ENCODE measurements at places on chromosomes 6 and 20. TPM values are rescaled to one million over a fixed set of nuclear protein-coding genes. Genes with fewer than 3 reads are reported as not detected.

DNA sequence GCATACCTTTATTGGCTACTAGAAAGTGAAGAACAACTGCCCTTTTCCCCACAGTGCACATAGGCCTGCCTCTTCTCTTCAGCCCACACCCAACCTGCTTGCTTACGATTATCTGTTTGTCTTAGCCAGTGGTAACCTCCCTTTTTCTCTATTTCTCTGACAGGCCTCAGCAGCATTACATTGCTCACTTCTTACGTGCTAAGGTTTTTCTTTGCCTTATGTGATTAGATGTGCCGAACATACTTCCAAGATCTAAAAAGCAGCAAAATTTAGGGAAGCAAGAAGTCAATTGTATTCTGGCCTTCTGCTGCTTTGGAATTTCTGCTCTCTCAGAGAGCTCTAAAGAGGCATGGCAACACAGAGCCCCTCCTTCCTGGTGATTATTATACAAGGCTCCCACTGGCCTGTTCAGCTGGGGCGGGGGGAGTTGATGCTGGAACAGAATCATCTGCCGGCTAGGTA lies 7.0 kb downstream of the B4GALT5 start:
- no peak for DNase-seq

- no peak for DNase-seq
Observed at GRCh38 chr6:105051941-105052471, 95.1 kb downstream of the LIN28B start.

GRCh38 chr20:1431158-1431557 lies 35.5 kb downstream of the NSFL1C start:
- no peak for DNase-seq

DNA sequence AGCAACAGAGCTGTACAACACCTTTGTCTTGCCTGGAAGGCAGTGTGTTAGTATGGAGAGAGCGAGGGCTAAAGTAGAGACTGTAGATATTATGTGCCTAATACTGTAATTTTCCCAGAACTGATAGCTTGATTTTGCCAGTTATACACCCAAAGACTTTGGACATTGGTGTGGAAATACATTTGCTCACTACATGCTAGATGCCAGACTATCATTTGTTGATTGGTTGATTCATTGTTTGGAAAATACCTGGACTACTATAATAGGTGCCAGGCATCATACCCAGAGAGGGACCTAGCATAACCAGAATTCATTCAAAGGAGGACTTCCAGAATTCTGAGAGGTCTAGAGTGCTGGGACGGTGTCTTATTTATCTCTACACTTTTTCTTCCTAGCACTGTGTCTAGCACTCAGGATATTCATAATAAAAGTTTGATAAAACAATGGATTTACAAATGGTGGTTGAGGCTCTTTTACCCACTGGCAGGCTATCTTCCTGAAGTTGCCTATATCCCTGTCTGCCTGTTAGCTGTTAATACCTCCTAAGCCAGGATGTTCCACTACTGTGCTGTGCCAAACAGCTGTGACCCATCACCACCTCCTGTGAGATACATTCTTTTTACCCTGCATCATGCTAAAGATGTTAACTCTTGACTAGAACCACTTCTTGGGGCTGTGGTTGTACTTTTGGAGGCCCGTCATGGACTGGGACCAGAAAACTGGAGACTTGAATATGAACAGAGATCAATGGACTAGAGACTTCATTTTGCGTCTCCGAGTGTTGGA lies 72.2 kb upstream of the FUCA2 start:
- no peak for DNase-seq

GRCh38 chr6:104990085-104990484 lies 33.2 kb downstream of the LIN28B start:
- DNase-seq = no peak

GRCh38 chr6:12105271-12105670 lies 93.2 kb downstream of the HIVEP1 start:
- no peak for DNase-seq

GRCh38 chr6:38509713-38510112 lies 130.0 kb downstream of the BTBD9 start:
- no peak for DNase-seq

- peak; percentile 45 for DNase-seq
Observed at GRCh38 chr20:49713753-49714712, at the start of gene B4GALT5. Gene B4GALT5 (minus strand): TSS chr20:49713878. CDS start chr20:49713690, 188 bp downstream.

- DNase-seq = no peak
Observed at GRCh38 chr6:107105511-107106116, 9.7 kb downstream of the BEND3 start.

GRCh38 chr6:28212510-28213212 lies 12.4 kb upstream of the ZSCAN9 start:
- DNase-seq = no peak

DNA sequence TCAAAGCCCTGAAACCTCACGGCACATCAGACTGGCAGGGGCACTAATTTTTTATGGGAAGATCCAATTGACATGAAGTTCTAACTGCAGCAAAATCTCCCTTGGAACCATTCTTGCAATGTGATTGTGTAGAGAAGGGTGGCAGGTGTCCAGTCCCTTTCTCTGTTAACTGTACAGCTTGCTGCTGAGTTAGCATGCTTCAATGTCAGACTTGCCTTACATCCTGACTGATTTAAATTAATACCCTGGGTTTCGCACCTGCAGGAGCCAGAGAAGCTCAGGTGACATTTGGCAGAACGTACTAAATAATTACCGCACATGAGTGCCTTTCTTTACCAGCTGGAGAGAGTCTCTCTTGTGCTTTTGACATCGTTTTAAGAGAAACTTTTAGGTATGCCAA lies 123.0 kb downstream of the DOK5 start:
- no peak for DNase-seq

DNA sequence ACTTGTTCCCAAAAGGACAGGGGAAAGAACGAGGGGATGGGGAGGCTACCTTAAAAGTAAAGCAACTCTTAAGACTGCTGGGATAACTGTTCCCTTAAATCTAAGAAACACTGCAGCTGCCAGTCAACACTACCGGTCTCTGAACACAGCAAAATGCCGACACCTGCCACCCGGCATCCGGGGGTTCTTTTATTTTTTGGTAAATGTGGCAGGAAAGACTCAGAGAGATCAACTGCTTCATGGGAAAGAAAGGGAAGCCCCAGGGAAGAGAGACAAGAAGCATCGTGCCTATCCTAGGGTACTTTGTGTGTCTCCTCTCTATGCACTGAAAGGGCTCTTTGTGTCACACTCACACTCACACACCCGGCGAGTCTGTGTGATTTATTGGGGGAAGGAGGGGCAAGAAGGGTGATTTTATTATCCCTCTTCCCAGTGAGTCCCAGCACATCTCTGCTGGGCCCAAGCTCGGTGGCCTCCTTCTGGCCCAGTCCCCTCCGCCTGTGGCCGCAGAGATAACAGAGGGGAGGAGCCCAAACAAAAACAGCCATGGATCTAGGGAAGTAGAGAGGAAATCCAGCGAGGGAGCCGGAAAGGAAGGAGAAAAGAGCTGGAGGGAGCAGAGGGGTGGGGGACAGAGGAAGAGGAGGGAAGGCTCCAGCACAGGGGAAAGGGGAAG lies 1.4 kb downstream of the FYN start:
- peak; percentile 50 for DNase-seq

- DNase-seq = no peak
Observed at GRCh38 chr6:37042150-37042549, 36.7 kb downstream of the FGD2 start.

GRCh38 chr20:54152227-54153040 lies 21.4 kb downstream of the CYP24A1 start:
- DNase-seq = no peak

GRCh38 chr20:41123631-41124030 lies 13.7 kb upstream of the PLCG1 start:
- no peak for DNase-seq

Gene ULBP1
- 0.19 TPM for total RNA-seq

Gene CCN5
- 0.05 TPM for total RNA-seq

Gene OR12D3
- total RNA-seq = not detected

Gene MEP1A
- 0.14 TPM for total RNA-seq

Gene SLC22A3
- 0.28 TPM for total RNA-seq

Gene SLC2A10
- total RNA-seq = 2.0 TPM

Data from thymus (tissue), 14 donors.